ENCODE measurements at places on chromosomes 7 and 10. TPM values are rescaled to one million over a fixed set of nuclear protein-coding genes. Genes with fewer than 3 reads are reported as not detected.
A peak's percentile ranks its signal among the peaks of the same experiment; 100 is the strongest.

DNA sequence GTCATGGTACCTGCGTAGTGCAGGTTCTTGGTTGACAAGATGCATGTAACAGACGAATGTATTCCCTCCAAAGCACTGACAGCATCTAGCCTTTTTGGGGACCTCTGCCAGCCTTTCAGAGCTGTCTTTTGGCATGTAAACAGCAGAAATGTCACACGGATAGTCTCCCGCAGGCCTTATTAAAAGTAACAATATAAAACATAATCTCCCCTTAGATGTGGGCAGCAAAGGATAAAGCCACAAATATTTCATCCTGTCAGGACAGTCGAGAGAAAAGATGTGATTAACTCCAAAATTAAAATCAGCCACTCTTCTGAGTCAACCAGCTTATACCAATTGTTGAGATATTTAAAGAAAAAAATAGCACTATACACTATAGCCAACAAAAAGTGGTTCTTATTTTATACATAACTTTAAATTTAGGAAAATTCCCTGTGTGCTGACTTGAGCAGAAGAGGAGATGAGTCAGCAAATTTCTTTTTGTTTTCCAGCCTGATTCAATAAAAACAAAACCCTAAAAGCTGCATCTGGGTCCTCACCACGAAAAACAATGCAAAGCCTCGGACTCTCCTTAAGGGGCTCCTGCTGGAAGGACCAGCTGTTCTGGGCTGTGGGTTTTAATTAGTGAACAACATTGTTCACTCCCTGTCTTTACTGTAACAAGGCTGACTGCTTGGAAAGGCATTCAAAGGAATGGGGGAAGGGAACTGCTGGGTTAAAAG is 240.2 kb downstream of the ADAM12 start:
- H3K27me3 ChIP-seq: no peaks in the 10 kb centered on the region
- no peak overlapping the region for H3K27ac ChIP-seq
- no peak for DNase-seq
- H3K4me3 ChIP-seq: no peak overlapping the region
- H3K4me1 ChIP-seq: no peaks in the 10 kb centered on the region

GRCh38 chr10:62723375-62723774 is 81.1 kb upstream of the ADO start:
- no peak overlapping the region for H3K4me3 ChIP-seq
- H3K36me3 ChIP-seq: no peaks in the 10 kb centered on the region
- H3K4me1 ChIP-seq: peaks cover 16% of the 10 kb centered on the region
- peaks cover 23% of the 10 kb centered on the region for H3K27me3 ChIP-seq
- H3K27ac ChIP-seq: no peak overlapping the region

GRCh38 chr10:103661198-103661950 is 167.9 kb downstream of the NEURL1 start:
- peaks cover 19% of the 10 kb centered on the region for H3K4me1 ChIP-seq
- peak overlapping the region; percentile 91 for H3K4me3 ChIP-seq
- peaks cover 2% of the 10 kb centered on the region for H3K36me3 ChIP-seq
- H3K27ac ChIP-seq: peak overlapping the region; percentile 80
- peak; percentile 27 for DNase-seq

GRCh38 chr7:101442426-101443070 is 79.9 kb downstream of the COL26A1 start:
- H3K27me3 ChIP-seq: peaks cover 33% of the 10 kb centered on the region
- no peak overlapping the region for H3K4me3 ChIP-seq
- DNase-seq: no peak

DNA sequence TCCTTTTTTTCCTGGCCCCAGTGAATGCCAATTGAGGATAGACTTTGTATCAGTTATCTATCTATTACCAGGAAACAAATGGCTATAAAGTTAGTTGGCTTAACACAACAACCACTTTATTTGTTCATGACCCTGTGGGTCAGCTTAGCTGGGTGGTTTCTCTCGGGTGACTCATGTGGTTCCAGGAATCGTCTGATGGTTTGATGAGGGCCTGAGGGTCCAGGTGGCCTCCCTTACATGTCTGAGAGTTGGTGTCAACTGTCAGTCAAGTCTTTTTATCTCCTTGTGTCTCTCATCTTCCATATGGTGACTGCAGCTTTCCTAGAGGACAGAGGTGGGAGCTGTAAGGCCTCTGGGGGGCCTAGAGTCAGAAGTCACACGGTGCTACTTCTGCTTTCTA is 15.3 kb upstream of the MAPK8 start:
- H3K36me3 ChIP-seq: no peaks in the 10 kb centered on the region
- peaks cover 11% of the 10 kb centered on the region for H3K4me1 ChIP-seq
- peaks cover 30% of the 10 kb centered on the region for H3K27me3 ChIP-seq
- no peak overlapping the region for H3K4me3 ChIP-seq
- DNase-seq: no peak
- peak overlapping the region; percentile 56 for H3K27ac ChIP-seq

DNA sequence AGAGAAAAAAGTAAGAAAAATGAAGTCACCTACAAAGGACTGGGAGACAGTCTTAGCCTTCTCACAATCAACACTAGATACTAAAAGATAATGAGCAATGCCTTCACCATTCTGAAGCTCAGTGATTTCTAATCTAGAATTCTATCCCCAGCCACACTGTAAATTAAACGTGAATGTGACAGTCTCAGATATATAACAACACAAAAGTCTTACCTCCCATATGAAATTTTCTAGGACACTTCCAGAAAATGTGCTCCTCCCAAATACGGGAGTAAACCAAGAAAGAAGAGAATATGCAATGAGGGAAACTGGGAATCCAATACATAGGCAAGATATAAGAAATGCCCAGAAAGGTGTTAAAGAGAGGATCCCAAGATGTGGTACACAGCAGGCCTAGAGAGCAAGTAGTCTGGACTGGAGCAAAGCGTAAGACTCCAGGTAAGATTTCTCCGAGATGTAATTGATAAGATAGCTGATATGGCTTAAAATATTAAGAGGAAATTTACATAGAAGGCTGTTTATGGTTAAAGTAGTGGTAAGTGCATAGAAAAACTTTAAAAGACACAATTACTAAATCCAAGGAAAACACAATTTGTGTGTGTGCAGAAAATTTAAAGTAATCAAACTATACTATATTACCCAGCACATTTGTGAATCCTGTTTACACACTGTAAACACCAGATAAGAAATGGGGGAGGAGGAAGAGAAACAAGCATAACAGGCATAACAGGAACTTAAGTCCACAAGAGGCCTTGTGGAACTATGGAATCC is 44.1 kb downstream of the SGMS1 start:
- no peak for DNase-seq
- peaks cover 60% of the 10 kb centered on the region for H3K4me1 ChIP-seq
- H3K27ac ChIP-seq: peak overlapping the region; percentile 53

DNA sequence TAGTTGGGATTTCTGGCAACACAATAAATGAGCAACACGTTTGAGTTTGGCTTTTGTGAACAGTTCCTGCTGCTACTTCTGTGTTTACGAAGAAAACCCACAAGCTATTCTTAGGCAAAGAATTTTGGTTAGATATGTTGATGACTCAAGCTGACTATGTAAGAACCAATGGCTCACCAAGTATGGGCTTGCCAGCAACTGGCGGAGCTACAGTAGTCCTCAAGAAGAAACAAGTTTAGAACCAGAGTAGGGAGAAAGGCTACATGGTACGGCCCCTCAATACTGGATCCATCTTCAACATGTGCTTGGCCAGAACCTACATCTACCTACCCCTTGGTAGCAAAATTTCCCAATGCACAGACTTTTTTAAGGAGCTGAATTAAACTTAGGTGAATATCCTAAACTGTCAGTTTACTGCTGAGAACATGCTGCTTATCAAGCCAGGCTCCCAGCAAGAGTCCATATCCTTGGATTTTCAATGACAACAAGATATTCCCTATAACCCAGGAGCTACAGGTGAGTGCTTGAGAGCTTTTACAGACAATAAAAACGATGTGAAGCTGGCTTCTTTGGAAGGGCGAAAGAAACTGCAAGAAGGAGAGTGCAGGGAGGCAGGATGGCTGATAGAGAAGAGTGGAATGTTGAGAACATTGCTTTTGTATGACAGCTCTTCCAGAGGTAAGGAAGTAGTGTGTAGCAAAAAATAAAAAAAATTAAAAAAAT is 74.3 kb upstream of the ASAH2 start:
- no peaks in the 10 kb centered on the region for H3K27me3 ChIP-seq
- H3K36me3 ChIP-seq: peaks cover 13% of the 10 kb centered on the region
- no peak overlapping the region for H3K27ac ChIP-seq
- no peak for DNase-seq
- no peak overlapping the region for H3K4me3 ChIP-seq

GRCh38 chr10:110372656-110373055 is 67.9 kb upstream of the SMNDC1 start:
- H3K27ac ChIP-seq: no peak overlapping the region
- no peak for DNase-seq
- H3K4me3 ChIP-seq: no peak overlapping the region

DNA sequence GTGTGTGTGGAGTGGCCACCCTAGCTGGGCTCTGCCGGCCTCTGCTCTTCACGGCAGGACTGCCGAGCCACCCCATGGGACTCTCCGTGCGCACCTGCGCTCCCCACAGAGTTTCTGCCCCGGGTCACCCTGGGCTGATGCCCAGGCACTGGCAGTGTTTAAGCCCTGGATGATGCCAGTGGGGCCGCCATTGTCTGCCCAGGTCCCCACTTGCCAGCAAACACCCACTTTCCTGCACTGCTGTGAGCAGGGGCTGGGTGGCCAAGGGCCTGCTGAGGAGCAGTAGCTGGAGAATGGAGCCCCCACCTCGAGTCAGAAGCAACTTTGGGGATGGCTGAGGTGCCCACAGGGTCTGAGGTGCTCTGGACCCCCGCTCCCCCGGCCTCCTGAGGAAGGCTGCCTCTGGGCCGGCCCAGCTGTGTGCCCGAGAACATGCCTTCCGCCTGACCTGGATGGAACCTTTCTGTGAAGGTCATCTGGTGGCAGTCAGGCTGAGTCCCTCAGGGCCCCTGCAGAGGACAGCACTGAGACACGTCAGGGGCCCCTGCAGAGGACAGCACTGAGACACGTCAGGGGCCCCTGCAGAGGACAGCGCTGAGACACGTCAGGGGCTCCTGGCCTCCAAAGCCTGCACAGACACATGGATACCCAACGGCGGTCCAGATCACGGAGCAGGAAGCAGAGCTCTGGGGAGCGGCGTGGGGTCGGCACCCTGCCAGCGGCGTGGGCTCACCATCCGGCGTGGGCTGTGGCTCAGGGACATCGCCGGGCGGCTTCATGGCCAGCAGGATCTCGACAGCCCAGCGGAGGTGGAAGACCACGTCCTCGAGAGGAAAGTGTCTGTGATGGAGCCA is 62.0 kb downstream of the CFAP46 start:
- H3K36me3 ChIP-seq: no peaks in the 10 kb centered on the region
- H3K4me3 ChIP-seq: no peak overlapping the region
- H3K4me1 ChIP-seq: peaks cover 6% of the 10 kb centered on the region
- no peak for DNase-seq
- H3K27ac ChIP-seq: no peak overlapping the region

DNA sequence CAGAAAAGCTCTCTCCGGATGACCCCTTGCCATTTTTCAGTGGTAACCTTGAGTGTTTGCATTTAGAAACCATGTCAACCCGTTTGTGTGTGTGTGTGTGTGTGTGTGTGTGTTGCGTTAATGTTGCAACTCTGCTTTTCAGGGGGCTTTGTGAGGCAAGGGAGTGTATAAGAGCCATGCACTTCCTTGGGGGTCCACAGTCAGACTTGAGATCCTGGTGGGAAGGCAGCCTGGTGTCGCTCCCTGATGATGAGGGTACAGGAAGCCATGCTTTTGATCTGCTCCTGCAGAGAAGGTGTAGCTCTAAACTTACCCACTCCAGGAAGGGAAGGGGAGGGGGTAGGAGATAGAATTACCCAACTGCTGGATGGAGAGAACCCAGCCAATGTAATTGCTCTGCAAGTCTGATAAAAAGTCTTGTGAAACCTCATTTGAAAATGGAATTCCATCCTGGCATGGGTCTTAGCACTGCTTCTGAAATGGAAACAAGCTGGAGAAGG is 10.7 kb downstream of the GRK5 start:
- no peak overlapping the region for H3K27ac ChIP-seq
- no peak overlapping the region for H3K4me3 ChIP-seq
- peaks cover 7% of the 10 kb centered on the region for H3K4me1 ChIP-seq
- no peak for DNase-seq
- H3K27me3 ChIP-seq: no peaks in the 10 kb centered on the region

- H3K27ac ChIP-seq: peak overlapping the region; percentile 98
- DNase-seq: peak; percentile 36
- H3K4me3 ChIP-seq: peak overlapping the region; percentile 90
- H3K27me3 ChIP-seq: no peaks in the 10 kb centered on the region
- no peaks in the 10 kb centered on the region for H3K36me3 ChIP-seq
- peaks cover 19% of the 10 kb centered on the region for H3K4me1 ChIP-seq
Measured at GRCh38 chr7:1569016-1569415, 816 bp downstream of the PSMG3 start.

CYP51A1 gene
- total RNA-seq: 23.2 TPM

WIPF3 gene
- total RNA-seq: 0.08 TPM

GHRHR gene
- not detected for total RNA-seq

SAP25 gene
- 43.1 TPM for total RNA-seq

GNAT3 gene
- total RNA-seq: not detected

PDK4 gene
- total RNA-seq: 0.20 TPM

HOXA9 gene
- total RNA-seq: not detected

OR6B1 gene
- total RNA-seq: not detected

CFAP43 gene
- not detected for total RNA-seq

Data from T-helper 17 cell (primary cell).